ENCODE measurements at places on chromosomes 11 and 22. TPM values are rescaled to one million over a fixed set of nuclear protein-coding genes. Genes with fewer than 3 reads are reported as not detected.

The SGSM1 gene
- total RNA-seq, result 7.2 TPM

The CNGA4 gene
- not detected for total RNA-seq

The FADS2 gene
- 253 TPM for total RNA-seq

The CCDC117 gene
- total RNA-seq, result 23.8 TPM

Data from dermis blood vessel endothelial cell (primary cell).